Stimulated activated CD4-positive, alpha-beta T cell treated with anti-CD3 and anti-CD28 coated beads, TNF-alpha, amount 100 ng/mL, for 1 hour (primary cell): ENCODE measurements at places on chromosomes 3 and 15.
A peak's percentile ranks its signal among the peaks of the same experiment; 100 is the strongest.

GRCh38 chr3:134751831-134752230, 43.2 kb upstream of the EPHB1 start:
- DNase-seq = no peak

DNA sequence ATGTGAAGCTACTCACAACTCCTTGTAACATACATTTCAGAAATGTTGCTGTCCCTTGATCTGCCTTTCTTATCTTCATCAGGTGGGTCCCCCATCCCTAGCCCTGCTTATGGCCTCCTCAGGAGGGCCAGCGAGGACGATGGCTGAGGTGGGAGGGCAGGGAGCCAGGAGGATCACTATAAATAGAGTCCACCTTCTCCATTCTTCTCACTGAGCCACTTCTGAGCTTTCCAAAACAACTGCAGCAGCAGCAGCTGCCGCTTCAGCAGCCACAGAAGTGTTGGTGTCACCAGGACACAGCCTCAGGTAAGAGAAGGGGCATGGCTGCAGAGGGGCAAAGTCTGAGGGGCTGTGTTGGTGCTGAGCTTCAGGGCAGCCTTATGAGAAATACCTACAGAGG, 53.5 kb downstream of the ANAPC13 start:
- DNase-seq = no peak

DNA sequence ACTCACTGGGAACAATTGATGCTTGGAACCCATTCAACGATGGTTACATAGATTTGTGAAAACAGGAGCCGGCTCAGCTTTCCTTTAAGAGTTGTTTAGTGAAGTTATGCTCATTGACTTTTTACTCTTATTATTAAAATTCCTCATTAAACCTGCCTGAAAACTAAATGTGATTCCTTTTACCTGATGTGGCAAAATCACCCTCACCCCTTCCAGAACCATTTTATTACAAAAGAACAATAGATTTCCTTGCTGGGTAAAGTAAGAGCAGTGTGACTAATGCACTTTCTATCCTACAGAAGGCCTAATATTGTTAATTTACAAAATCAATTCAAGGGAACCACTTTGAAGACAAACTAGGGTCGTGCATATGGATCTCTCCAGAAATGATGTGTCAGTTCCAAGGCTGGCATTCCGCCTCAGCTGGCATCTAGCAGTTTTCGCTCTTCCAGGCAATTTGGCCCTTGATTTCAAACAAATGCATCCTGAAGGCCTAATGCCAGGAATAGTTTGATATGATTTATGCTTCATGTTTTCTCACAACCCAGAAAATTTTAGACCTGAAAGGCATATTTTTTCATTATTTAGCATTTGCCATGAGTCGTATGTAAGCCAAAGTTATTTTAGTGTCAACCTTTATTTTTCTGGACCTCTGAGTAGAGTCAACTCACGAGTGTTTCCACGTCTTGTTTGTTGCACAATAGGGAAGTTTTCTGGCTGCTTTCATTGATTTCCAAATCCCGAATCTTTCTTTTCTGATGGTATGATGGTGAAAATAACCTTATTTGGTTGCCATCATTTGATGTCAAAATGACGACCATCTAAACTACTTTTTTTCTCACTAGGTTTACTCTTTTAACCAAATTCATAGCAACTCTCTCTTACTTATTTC, 447.8 kb downstream of the MECOM start:
- no peak for DNase-seq

GRCh38 chr15:66187271-66187670, 66.3 kb downstream of the MEGF11 start:
- DNase-seq = no peak

GRCh38 chr15:59434481-59434880, 3.5 kb upstream of the FAM81A start:
- no peak for DNase-seq

- DNase-seq = no peak
These were observed 84.9 kb downstream of the WWTR1 start for GRCh38 chr3:149572796-149573414.

- no peak for DNase-seq
These were observed 30.5 kb downstream of the ALS2CL start for GRCh38 chr3:46662771-46663551.

DNA sequence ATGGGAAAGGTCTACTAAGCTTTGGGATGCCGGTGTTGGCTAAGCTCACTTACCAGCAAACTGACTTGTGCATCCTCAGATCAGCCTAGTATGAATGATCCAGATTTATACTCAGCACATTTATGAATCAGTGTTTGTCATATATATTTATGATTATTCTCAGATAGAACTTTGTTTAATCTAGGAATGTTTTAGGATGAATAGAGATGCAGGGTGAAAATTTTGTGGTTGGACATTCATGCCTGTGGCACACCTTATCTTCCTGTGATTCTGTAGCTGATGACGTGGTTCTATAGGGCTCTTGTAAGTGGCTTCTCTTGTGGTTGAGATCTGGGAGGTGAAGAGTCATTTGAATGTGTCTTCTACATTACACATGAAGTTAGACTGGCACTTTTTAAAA, 11.4 kb downstream of the CDIN1 start:
- no peak for DNase-seq

- DNase-seq = no peak
These were observed 3.6 kb downstream of the RAD18 start for GRCh38 chr3:8959668-8960067.

- no peak for DNase-seq
These were observed 56.7 kb upstream of the TSC22D2 start for GRCh38 chr3:150351398-150351797.

- no peak for DNase-seq
These were observed 21.3 kb downstream of the MLH1 start for GRCh38 chr3:37014620-37015019.

GRCh38 chr15:73072894-73073293, 20.6 kb downstream of the NEO1 start:
- DNase-seq = no peak

DNA sequence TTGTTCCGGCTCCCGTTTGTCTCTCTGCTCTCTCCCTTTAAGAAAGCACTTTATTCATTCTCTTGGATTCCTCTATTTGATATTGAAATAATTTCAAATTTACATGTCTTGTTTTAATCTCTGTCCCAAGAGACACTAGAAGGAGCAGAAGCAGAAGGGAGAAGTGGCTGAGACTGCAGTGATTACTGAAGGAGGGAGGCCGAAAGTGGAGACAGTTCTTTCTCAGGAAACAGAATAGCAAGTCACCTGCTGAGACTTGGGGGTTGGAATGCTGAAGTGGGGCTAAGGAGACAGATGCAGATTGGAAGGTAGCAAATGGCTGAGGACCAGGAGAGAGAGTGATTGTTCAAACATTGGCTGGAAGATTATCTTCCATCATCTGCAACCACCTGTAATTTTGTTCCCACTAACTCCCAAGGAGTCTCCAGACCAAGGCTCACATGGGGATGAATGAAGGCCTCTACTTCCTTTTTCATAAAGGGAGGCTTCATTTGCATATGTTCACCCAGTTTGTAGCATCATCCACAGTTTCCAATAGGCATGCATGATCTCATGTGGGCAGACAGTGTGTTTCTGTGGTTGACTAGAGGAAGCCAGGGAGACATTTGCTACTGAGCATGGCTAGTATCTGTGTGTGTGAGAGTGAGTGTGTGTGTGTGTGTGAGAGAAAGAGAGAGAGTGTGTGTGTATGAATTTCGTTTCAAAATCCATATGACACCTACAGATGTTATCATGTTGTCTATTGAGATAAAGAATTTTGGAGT, 24.0 kb downstream of the LTF start:
- DNase-seq = peak; percentile 0

GRCh38 chr3:75144406-75144805, 519.7 kb upstream of the FRG2C start:
- DNase-seq = no peak

DNA sequence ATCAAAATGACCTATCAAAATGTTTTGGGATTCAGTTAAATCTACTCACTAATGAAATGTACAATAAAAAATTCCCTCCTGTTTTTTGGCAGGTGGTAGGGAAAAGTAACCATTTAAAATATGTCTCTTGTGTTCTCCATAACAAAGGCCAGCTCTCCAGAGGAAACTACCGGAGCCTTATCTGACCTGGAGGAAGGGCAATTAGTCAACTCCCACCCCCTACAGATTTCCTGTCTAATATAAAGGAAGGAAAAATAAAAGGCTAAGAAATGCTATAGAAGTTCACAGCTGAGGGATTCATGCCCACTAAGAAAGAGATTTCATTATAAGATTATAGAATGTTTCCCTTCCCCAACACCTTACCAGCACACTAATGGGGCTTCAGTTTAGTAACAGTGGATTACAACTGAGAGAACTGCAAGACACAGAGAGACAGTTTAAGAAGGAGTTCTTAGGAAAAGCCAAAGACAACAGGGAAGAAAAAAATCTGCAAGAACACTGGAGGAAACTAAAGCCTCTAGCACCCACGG, 376.5 kb upstream of the KCNMB2 start:
- DNase-seq = no peak

DNA sequence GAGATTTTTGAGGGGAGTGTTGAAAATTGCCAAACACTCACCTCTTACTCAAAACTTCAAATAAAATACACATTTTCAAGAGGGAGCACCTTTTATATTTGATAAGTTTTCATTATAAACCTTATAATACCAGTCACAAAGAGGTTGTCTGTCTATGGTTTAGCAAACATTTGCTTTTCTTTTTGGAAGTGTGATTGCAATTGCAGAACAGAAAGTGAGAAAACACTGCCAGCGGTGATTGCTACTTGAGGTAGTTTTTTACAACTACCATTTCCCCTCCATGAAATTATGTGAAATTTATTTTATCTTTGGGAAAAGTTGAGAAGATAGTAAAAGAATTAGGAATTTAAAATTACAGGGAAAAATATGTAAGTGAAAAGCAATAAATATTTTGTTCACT, 20.1 kb downstream of the DIPK2A start:
- no peak for DNase-seq

DNA sequence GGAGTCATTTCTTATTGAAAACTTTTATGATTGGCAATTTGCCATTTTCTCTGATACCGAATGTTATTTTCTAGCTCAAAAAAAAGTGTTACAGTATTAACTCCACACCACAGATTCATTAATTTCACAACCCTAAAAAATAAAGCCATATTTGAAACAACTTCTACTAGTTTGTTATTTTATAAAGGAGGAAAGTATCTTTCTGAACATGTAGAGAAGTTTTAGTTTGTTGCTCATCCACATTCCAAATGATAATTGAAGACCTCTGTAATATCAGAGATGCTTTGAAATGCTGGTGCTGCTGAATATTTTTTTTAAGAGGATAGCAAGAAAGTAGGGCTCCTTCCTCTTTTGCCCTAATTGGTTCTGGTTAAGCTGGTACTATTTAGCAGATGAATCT, 1.9 kb downstream of the VGLL3 start:
- no peak for DNase-seq

GRCh38 chr15:94582368-94582767, 351.0 kb downstream of the MCTP2 start:
- no peak for DNase-seq

DNA sequence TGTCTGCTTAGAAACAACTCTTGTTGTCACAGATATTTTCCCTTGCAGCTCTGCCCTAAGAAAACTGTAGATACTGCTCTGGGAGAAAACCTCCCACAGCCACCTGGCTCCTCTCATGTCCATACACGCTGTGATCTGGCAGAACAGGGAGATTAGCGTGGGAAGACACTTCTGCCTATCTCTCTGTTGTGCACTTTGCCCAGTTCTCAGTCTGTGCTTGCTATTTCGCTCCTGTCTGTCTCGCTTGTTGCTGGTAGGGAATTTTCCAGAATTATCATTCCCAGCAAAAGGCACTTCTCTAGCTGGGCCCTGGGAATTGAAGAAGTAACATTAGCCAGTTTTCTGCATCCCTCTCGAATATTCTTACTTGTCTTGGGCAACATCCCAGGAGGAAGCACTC, 8.1 kb upstream of the GATM start:
- DNase-seq = no peak

DNA sequence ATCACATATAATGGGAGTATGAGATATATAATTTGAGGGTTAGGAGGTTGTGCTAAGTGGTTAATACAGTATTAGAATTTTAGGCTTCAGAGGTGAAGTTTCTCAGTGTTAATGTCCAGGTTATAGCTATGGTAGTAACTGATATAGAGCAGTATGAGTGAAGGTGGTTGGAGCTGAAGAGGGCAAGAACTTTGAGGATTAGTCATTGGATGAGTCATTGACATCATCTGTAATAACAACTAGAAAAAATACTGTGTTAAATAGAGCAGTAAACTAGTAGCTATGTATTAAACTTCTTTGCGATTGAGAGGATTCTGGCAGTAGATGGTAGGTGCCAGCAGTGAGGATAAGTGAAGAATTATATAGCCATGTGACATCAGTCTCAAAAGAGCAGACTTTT, 47.5 kb upstream of the EIF3J start:
- DNase-seq = no peak

DNA sequence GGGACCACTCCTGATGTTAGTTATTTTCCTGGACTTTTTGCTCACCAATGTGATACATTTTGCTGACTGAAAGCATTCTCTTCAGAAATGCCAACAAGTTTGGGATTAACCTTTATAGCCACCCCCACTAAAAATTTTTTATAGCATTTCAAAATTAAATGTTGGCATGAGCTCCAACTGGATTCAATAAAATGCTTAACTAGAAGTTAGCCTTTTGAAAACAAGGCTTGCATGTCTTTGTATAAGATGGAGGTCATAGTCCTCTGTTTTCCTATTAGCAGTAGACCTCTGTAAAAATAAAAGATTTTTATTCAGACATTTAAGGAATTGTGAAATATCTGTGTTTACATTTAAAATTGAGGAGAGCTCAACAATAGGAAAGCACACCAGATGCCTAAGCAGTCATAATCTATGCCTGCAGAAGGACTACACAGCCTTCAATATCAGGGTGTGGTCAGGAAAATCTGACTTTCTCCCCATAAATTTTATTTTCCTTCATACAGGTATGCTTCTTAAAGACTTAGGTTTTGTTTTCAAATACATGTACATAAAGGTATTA, 87.2 kb downstream of the DNAJC13 start:
- DNase-seq = no peak

DNA sequence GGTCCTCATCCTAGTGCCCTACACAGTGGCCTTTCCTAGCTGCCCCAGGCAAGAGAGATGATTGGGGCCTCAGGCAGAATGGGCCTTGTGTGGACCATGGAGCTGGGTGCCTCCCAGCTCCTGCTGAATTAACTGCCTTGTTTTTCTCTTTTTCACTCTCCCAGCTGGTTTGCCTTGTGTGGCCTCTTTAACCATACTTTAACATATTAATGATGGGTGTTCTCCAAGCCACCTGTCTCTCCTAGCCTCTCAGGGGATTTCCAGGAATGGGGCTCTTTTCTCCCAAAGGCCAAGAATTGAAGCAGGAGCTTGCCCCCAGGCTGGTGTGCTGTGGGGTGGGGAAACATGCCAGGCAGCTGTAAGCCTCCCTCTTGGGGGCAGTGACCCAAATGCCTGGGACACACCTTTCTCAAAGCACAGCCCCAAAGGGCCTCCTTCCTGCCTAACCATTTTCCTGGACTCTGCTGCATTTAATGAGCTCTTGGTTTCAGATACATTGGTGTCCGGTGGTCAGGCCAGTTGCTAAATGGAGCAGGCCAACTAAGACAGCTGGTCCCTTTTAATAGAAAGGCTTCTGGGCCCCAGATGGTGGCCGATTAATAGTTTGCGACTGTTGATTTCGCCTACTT, 5.6 kb downstream of the ALPK3 start:
- no peak for DNase-seq
